CD4-positive, alpha-beta T cell treated with Interleukin-17A for 1 hour (primary cell): ENCODE measurements at places on chromosomes 6 and 20.

DNA sequence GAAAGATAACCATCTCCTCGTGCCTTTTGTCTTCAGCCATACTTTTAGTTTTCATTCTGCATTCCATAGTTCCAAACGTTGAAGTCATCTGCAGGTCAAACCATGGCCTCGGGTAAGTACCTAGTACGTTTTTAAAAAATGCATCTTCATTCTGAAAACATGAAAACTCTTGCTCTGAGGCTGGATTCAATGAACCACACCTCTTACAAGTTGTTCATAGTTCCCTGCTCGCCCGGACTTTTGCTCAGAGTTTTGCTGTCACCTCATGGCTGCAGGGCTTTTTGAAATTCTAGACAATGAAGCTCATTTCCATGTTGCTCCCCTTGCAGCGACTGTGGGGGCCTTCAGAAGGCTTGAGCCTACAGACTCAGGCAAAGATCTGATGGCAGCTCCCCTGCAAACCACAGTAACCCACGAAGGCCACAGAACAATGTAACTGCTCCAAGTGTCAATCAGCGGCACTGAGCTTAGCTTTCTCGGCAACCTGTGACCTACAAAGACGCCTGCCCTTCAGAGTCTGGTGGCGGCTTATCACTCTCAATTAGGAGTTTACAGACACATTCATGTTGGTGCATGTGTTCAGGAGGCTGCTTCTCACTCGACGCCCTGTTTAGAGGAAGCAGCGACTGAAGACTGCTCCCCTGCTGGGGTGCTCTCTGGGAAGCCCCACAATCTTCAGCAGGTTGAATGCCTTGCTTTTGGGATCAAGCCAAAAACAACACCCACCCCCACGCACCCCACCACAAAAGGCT is 61.2 kb downstream of the FOXC1 start:
- DNase-seq, result no peak

DNA sequence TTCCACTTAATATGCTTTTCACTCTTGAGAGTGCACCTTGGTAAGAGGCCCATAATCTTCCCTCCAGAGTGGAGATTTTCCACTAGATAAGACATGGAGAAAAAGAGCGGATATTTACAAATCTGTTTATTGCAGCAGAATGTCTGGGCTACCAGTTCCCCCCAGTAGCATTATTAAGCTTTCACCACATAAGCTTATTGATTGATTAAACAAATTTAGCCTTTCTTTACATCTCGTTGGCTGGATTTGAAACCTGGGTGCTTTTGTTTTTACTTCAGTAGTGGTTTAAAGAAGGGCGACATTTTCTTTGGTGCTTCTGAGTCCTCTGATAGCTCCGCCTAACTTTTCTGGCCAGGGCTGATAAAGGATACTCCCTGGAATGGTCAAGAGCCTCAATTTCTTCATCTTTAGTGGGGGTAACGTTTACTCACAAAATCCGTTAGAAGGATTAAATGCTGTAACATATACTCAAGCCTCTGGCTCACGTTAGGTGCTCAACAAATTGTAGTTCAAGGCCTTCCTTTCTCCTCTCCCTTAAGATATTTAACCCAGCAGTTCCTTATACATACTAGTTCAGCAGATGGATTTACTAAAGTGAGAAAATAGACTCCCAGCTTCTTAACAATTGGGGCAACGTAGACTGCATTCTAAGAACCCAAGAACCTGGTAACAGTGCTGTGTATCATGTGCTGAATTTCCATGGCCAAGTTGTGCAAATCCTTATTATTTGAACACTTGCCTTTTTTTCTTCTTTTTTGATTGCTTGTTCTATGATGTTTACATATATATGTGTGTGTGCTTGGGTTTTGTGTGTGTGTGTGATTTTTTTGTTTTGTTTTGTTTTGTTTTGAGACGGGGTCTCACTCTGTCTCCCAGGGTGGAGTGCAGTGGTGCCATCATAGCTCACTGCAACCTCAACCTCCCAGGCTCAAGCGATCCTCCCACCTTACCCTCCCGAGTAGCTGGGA is 91.4 kb downstream of the RREB1 start:
- no peak for DNase-seq

DNA sequence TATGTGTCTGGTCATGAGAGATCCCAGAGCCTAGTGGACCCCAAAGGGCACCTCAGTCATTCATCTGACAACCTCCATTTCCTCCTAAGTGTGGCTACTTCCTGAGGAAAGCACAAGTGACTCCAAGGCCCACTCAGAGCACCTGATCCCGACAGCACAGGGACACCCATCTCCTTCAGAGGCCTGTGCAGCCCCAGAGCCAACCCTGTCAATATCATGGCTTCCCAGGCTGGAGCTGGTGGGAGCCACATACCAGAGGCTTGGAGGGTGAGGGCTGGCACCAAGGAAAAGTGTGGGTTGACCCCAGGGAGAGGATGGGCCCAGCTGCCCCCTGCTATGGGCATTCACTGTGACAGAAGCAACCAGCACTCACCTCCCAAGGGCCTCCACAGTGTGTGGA is 117.3 kb downstream of the PSMB1 start:
- DNase-seq, result no peak

- DNase-seq, result no peak
Observed at GRCh38 chr20:19737025-19737424, 21.0 kb upstream of the RIN2 start.

- DNase-seq, result no peak
Observed at GRCh38 chr6:25695671-25696070, 43.7 kb downstream of the SCGN start.

DNA sequence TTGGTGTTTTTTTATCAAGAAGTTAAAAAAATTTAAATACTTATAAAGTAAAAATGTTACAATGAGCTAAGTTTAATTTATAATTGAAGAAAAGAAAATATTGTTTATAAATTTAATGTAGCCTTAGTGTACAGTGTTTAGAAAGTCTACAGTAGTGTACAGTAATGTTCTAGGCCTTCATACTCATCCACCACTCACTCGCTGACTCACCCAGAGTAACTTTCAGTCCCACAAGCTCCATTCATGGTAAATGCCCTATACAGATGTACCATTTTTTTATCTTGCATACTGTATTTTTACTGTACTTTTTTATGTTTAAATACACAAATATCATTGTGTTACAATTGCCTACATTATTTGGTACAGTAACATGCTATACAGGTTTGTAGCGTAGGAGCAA is 26.0 kb downstream of the HTR1E start:
- DNase-seq, result no peak

- no peak for DNase-seq
Observed at GRCh38 chr6:16562498-16562897, 198.8 kb downstream of the ATXN1 start.

- DNase-seq, result no peak
Observed at GRCh38 chr20:51760905-51761546, 7.2 kb downstream of the ATP9A start.

DNA sequence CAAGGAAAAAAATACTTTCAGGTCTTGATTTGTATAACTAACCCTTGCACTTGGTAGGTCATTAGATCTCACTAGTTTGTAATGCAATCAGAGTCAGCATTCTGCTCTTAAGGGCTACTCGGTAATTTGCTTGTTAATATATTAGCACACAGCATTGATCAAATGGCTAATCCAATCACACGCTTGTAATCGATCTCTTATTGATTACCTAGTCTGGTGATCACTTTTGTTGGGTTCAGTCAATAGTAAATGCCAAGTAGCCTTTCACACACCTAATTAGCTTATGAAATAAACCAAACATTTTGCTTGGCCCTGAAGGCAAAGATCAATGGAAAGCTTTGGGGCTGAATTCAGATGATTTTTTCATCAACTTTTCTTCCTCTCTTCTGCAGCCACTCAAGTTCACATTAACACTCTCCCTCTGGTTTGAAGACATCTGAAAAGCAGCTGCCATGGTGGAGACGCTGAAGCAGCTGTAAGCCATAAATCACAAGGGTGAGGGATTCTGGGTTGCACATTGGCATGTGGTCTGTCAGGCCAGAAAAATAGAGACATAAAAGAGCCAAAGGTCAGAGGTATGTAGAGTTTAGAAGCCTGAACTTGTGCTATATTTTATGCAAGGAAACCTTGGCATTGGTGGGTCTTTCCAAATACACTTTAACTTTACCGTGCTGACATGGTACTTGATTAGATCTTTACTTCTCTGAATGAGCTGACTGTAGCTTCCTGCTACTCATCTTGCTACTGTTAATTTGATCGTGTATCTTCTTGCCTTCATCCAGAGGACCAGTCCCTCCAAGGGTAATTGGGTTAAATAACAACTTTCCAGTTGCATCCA is 234.4 kb downstream of the SIM1 start:
- DNase-seq, result no peak

DNA sequence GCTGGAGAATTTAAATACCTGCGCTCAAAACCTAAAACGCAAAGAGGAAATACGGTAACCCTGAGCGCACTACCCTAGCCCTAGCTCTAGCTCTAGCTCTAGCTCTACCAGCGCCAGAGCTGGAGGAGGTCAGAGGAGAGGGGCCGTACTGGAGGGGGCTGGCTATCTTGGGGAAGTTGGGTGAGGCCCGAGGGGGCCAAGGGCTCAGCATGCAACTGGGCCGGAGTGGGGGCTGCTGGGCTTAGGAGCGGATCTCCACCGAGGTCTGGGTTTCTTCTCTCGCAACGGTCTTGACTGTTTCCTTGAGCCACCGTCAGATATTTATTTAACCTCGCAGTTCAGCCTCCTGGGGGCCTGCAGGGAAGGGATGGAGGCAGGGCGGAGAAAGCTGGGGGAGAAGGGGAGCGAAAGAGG is 91.0 kb downstream of the NCR2 start:
- peak; percentile 27 for DNase-seq

DNA sequence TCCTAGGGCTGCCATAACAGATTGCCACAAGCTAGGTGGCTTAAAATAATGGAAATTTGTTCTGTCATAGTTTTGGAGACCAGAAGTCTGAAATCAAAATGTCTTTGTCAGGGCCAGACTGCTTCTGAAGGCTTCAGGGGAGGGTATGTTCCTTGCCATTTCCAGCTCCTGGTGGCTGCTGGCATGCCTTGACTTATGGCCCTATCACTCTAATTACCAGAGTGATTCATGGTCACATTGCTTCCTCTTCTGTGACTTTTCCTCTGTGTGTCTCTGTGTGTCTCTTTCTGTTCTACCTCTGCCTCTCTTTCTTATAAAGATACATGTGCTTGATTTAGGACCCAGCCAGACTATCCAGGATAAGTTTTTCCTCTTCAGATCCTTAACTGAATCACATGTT is 635.2 kb upstream of the IMPG1 start:
- no peak for DNase-seq

DNA sequence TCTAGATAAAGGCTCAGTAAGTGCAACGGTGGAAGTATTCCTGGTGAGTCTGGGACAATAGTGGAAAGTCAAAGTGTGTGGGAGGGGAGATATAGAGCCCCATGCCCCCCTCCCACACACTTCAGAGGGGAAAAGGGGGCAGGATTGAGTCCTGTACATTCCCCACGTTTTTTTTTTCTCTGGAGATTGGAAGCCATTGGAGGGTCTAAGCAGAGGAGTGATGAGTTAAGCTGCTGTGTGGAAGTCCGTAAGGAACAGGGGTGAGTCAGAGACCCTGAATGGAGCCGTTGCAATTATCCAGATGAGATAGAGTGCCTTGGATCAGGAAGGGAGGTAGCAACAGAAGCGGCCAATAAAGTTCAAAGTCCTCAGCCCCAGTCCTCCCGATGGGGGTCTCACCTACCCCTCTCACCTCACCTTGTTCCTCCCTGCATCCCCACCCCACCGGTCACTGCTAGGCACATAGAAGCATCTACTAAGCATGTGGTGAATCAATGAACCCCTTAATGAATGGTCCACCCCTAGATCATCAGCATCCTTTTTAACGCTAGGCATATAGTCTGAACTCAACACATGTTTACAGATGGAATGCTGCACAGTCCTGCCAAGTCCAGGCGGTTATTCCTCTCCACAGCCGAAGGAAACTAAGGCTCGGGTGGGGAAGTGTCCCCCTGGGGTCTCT is 662 bp upstream of the SLC9A8 start:
- no peak for DNase-seq

DNA sequence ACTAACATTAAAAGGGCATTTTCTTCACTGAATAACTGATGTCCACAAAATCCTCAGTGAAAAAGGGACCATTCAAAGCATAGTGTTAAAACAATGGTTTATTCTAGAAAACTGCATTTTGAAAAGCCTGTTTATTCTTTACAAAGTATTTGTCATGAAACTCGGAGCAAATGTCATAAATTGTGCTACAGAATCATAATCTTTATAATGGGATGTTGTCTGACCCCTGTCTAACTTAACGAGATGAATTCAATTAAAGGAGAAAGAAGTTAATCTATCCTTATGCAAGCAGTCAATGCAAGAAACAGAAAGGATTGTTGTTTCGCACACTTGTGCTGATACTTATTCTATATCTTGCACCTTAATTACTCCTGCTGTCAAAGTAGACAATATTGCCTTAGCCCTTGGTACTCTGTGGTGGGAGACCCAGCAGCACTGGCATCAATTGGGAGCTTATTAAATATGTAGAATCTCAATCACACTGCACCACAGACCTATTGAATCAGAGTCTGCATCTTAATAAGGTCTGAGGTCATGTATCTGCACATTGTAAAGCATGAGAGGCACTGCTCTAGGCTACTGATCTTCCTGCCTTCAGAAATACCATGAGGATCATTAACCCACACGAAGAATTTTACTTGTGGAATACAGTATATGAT is 708.3 kb downstream of the HDGFL1 start:
- no peak for DNase-seq

DNA sequence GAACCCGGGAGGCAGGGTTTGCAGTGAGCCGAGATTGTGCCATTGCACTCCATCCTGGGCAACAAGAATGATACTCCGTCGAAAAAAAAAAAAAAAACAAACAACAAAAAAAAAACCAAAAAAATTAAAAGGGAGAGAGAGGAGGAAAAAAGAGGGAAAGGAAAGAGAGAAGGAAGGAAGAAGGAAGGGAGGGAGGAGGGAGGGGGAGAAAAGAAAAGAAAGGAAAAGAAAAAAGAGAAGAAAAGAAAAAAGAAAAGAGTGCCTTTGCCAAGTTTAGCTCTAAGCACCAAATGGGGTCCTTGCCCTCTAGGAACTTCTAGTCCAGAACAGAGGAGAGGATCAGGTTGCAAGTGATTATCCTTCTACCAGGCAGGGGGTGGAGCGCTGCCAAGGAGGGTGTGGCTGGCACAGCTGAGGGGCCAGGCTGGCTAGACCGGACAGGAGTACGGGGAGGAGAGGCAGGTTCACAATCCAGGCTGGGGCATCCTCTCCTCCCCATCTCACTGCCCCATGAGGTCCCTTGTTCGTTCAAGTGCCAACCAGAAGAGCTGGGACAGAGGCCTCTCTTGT is 19.1 kb downstream of the GNAS start:
- no peak for DNase-seq

DNA sequence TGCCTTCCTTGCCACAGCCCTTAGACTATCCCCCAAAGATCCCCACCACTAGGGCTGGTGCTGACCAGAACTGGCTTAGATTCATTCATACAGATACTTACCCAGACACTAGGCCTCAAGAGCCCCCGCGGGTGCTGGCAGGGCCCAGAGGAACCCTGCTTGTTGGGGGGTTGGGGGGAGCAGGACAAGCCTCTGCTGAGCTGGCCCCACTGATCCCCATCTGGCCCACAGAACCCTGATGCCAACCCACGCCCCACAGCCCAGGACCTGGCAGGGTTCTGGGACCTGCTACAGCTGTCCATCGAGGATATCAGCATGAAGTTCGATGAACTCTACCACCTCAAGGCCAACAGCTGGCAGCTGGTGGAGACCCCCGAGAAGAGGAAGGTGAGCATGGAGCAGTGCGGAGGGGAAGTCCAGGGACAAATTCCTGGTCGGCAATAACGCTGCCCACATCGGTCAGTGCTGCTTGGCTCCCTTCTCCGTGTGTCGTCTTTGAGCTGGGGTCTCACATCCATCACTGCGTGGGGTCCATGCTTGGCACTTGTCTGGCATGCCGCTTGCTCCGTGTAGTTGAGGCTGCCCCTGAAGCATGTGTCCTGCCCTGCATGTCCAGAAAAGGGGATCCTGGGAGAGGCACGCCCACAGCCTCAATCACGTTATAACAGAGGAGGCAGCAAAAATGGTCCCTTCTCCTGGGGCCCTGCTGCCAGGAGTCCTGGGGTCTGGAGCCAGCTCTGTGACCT is 15.5 kb upstream of the MYL9 start:
- DNase-seq, result no peak
